ENCODE measurements at places on chromosomes 3 and 15.
A peak's percentile ranks its signal among the peaks of the same experiment; 100 is the strongest.

- no peak for DNase-seq
Measured at GRCh38 chr3:51382947-51383578, 2.0 kb upstream of the MANF start.

DNA sequence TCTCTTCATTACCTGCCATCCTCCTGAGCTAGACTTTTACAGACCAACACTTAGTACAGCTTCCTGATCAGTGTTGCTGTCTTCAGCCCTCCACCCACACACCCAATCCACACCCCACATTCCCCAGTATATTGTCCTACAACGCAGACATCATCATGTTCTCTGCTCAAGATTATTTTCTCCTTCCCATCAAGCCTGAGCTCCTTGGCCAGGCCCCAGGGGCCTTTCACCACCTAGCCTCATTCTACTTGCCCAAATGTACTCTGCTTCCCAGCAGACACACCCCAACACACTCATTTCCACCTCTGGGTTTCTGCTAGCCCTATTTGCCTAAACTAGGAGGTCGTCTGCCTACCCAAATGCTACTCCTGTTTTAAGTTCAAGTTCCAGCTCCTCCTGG lies 37.0 kb downstream of the DAPK2 start:
- DNase-seq: no peak

DNA sequence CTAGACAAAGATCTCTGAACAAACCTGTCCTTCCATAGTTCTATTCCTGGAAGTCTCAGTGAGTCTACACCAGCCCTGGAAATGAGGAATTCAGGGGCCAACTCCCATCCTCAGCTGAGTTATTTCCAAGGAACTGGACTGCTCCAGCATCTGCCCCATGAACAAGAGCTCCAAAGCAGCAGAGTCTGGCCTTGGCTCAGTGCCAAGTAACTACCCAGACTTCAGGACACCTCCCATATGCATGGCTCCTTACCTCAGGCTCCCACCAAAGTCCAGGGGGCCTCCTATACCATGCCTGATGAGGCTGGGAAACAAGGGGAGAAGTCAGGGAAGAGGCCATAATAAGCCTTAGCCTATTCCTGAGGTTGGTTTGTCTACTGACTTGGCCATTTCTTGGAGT lies 45.0 kb downstream of the FAIM start:
- no peak for DNase-seq

GRCh38 chr3:69772152-69772867 lies 33.0 kb downstream of the MITF start:
- no peak for DNase-seq

- peak; percentile 10 for DNase-seq
Measured at GRCh38 chr3:23994244-23994569, 49.1 kb downstream of the NR1D2 start.

DNA sequence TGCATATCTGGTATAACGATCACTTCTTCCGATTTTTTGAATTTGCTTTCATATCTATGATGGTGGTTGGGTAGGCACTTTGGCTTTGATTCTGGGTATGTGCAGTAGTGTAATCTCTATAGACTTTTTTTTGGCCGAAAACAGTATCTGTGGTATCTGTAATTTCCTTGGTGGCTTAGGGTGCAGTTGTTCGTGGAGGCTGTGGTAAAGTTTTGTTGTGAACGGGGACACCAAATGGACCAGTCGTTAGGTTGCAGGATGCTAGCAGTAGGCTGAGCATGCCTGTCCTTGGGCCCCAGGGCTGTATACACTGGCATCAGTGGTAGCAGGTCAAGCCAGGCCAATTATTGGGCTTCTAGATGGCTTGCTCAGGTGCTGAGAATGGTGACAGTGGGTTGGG lies 55.2 kb downstream of the CCDC66 start:
- no peak for DNase-seq

- DNase-seq: no peak
Measured at GRCh38 chr3:131079086-131079485, 52.4 kb downstream of the NEK11 start.

DNA sequence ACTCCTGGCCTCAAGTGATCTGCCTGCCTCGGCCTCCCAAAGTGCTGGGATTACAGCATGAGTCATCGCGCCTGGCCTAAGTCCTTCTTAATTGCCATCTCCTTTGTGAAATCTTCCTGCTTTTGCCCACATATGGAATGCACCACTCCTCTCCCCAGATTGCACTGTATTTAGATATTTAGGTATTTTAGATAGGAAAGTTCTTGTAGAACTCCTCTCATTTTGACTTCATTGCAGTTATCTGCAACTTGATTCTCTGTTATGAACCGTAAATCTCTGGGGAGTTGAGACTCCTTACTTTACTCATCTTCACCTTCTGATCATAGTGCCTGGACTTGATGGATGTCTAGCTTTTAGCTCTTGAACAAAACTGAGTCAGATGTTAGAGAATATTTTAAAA lies 150.7 kb downstream of the AKAP13 start:
- DNase-seq: peak; percentile 35
